ENCODE measurements at places on chromosomes 5 and 9.

- no peak for DNase-seq
Measured at GRCh38 chr9:134636149-134636507, 5.5 kb upstream of the COL5A1 start.

- no peak for DNase-seq
Measured at GRCh38 chr5:178388386-178389025, 155.9 kb upstream of the PHYKPL start.

GRCh38 chr5:95966005-95966404 is 4.4 kb upstream of the ELL2 start:
- no peak for DNase-seq

- DNase-seq = no peak
Measured at GRCh38 chr5:96037128-96037527, 75.5 kb upstream of the ELL2 start.

GRCh38 chr9:99866398-99866797 is 40.1 kb upstream of the STX17 start:
- no peak for DNase-seq

DNA sequence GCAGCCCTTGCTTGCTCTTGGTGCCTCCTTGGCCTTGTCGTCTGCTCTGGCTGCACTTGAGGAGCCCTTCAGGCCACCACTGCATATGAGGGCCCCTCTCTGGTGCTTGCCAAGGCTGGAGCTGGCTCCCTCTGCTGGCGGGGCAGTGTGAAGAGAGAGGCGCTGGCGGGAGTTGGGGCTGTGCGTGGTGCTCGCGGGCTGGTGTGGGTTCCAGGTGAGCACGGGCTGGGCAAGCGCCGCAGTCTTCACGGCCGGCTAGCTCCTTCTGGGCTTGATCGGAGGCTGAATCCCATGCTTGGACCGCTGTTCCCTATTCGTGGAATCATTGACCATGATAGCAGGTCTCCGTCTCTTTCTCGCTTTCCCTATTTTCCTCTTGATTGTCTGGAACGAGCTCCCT is 56.5 kb downstream of the XRCC4 start:
- no peak for DNase-seq

DNA sequence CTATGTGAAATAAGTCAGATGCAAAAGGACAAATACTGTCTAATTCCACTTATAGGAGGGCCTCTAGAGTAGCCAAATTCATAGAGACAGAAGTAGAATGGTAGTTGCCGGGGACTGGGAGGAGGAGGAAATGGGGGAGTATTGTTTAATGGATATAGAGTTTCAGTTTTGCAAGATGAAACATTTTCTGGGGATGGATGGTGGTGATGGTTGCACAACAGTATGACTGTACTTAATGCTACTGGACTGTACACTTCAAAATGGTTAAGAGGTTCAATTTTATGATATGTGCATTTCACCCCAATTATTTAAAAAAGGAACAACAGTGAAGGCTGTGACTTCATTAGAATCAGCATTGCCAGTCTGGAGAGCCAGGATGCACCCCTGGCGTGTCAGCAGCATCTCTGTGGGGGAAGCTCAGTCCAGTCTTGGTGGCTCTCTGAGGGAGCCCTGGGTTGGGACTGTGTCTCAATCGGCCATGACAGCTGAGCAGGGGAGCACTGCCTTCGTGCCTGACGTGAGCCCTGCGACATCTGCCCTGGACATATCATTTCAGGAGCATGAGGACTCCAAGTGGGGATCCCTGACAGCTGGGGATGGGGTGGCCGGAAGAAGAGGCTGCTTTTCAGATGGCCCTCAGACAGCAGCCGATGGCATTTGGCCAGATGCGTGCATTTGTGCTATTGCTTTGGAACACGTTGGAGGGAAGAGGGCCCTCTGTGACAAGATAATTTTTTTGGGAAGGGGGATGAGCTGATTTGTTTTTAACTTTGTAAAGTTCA is 130.8 kb upstream of the STC2 start:
- no peak for DNase-seq

DNA sequence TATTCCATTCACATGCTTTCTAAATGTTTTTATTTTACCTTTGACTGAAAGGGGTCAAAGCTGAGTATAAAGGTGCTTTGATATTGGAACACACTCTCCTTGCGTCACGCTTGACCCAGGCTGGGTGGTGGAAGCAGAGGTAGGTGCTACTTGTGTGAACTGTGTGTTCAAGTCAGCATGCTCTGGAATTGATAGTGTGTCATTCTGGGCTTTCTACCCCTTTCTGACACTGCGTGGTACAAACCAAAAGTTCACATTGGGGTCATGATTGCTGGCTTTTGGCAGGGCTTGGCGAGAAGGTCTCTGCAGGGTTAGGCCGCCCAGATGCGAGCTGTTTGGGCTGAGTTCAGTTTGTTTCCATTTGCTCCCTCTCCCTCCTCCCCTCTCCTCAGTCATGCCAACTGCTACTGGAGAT is 131.8 kb downstream of the ADAMTSL1 start:
- DNase-seq = no peak

DNA sequence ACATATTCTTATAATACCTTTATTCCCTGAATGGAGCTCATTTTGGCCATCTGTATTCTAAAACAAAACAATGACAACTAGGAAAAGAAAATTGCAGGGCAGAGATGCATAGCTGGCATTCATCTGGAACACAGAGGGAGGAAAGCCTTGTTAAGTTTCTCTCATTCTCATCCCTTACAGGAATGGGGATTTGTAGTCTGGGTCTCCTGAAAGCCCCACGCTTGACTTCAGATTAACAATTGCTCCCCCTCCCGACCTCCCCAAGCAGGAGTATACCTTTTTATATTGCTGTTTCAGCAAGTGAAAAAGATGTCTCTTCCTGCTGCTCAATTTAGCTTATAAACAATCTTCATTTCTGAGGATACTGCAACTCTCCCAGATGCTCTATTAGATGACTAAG is 812.1 kb downstream of the EFNA5 start:
- no peak for DNase-seq

GRCh38 chr9:106878934-106879333 is 16.0 kb downstream of the ZNF462 start:
- DNase-seq = no peak

- no peak for DNase-seq
Measured at GRCh38 chr9:115445655-115446054, 327.7 kb upstream of the TNC start.

Data from C1 segment of cervical spinal cord (tissue), 14 donors.